ENCODE measurements at places on chromosomes 13 and 19.
A peak's percentile ranks its signal among the peaks of the same experiment; 100 is the strongest.

DNA sequence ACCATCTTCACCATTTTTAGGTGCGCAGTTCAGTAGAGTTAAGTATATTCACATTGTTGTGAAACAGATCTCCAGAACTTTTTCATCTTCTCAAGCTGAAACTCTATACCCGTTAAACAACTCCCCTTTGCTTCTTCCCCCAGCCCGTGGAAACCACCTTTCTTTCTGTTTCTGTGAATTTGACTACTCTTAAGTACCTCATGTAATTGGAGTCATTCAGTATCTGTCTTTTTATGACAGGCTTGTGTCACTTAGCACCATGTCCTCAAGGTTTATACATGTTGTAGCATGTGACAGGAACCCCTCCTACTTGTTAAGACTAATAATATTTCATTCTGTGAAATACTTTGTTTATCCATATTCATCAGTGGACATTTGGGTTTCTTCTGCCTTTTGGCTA is 52.8 kb downstream of the TNFRSF19 start:
- DNase-seq = no peak

- no peak for DNase-seq
Observed at GRCh38 chr13:22455036-22455435, 725.7 kb upstream of the SGCG start.

DNA sequence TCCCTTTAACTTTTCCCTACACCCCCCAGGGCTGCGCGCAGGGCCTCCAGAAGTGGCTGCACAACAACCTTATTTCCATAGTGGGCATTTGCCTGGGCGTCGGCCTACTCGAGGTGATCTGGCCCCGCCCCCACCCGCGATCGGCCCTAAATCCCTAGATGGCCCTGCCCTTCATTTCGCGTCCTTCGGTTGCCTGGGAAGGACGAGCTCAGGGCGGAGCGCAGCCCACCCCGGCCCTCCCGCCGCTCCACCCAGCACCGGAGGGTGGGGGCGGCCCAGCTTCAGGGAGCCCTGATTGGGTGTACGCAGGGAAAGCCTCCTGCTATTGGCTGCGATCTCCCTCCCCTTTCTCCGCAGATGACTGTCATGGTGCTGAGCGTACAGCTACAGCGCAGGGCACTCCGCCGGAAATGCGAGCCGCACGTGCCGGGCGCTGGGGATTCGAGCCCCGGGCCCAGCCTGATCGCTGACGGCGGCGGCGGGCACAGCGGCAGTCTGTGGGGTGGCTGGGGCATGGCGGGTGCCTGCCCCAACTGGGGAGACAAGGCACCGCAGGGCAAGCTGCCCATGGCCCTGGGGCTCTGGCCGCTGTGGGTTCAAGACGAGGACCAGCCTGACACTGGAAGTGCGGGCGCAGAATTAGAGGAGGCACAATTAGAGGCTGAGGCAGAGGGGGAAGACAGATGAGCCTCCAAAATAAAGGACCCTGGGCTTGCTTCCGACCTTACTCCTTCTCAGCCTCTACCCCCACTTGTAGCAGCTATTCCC is 4.3 kb downstream of the CD37 start:
- DNase-seq = no peak

DNA sequence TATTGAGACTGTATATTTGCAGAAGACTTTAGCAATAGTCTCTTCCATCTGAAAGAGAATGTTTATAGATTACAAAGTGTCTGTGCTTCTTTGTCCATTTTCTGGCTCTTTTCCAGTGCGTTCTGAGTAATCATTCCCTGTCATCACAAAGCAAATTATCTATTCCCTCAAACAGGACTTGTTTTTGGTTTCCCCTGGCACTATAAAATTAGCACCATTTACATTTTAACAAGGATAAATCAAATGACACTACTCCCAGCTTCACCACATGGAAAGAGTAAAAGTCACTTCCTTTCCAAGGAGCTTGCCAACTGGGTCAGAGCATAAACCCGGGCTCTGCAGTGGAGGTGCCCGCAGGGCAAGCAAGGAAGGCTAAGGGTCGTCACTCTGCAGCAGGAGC is 88.1 kb downstream of the SHISA2 start:
- no peak for DNase-seq

- DNase-seq = no peak
Observed at GRCh38 chr13:24540236-24541126, 27.9 kb upstream of the PARP4 start.

- DNase-seq = no peak
Observed at GRCh38 chr19:2485428-2485827, 9.5 kb downstream of the GADD45B start.

DNA sequence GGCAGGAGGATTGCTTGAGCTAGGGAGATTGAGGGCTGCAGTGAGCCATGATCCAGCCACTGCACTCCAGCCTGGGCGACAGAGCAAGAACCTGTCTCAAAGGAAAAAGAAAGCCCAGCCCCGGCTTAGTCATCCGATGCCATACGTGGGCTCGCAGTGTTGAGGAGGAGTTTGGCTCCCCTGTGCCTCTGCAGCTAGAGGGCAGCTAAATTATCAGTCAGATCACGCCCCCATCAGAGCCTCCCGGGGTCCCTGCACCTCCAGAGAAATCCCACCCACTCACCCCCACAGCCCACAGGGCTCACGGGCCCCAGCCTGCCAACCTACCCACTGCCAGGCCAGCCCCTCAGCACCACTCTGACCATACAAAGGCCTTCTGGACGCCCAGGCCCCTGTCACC is 27.6 kb downstream of the MAU2 start:
- DNase-seq = no peak

- no peak for DNase-seq
Observed at GRCh38 chr19:39494661-39495060, 4.1 kb upstream of the DLL3 start.

- DNase-seq = no peak
Observed at GRCh38 chr19:42411581-42412178, 15.5 kb downstream of the LIPE start.

DNA sequence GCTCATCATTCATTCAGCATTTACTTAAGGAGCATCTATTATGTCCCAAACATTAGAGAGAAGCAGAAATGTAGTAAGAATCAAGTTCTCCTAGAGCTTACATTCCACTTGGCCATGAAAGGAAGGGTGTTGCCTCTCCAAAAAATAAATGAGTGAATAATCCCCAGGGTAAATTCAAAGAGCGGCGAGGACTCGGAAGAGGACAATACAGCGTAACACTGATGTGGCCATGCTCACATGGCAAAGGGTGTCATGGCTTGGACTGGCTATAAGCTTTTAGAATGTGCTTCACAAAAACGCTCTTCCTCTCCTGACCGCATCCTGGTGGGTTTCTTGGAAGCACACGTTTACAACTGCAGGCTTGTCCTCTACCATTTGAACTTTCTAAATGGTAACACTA is 290.2 kb downstream of the IRS2 start:
- no peak for DNase-seq

DNA sequence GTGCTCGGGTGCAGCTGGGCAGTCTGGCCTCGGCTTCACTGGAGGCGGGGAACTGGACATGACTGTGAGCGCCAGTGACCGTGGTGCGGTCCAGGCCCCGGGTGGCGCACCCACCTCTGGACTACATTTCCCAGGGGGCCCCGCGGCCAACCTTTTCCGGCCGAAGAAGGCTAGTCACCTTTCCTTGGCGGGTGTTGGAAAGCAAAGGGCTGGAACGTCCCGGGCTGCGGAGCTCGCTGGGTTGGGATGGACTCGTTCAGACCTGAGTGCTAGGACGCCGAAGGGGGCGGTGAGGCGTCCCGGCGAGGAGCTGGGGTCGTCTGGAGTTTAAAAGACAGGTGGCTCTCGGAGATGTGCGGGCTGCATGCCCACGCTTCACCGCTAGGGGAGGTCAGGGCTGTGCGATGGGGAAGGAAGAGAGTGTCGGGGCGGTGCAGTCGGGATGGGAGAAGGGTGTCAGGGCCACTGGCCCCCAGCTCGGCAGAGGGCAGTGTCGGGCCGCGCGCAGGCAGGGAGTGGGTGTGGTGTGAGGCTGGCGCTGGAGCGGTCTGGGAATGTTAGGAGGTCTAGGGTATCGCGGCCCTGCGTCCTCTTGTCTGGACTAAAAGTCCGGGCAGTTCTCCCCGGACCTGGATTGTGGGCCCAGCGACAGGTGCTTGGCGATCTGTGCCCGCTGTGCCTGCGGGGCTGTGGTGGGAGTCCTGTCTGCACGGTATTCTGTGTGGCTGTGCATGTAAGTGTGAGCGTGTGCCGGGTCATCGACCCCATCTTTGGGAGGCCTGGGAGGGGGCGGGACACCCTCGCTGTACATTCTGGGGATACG is 57.1 kb downstream of the ZNF568 start:
- DNase-seq = peak; percentile 64

- no peak for DNase-seq
Observed at GRCh38 chr13:57114945-57115344, 25.8 kb upstream of the PRR20A start.

- DNase-seq = no peak
Observed at GRCh38 chr19:1746401-1747284, 6.7 kb upstream of the ONECUT3 start.

DNA sequence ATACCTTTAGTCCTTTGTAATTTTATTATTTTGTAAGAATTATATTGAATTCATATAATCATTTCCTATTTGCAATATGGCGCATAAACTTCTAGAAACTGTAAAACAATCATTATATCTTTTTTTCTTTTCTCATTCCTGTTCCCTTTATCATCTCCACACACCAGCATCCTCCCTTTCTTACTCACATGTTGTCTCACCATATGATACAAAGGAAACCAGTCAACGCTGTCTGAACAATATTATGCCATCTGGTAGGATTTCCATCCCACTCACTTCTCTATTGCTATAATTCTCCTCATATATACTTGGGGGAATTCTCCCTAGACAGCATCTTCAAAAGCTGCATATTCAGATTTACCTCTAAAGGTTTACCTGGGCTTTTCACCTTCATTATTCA is 389.8 kb downstream of the NDFIP2 start:
- no peak for DNase-seq

- peak; percentile 84 for DNase-seq
Observed at GRCh38 chr19:7098701-7099596, 29.4 kb downstream of the ZNF557 start.

DNA sequence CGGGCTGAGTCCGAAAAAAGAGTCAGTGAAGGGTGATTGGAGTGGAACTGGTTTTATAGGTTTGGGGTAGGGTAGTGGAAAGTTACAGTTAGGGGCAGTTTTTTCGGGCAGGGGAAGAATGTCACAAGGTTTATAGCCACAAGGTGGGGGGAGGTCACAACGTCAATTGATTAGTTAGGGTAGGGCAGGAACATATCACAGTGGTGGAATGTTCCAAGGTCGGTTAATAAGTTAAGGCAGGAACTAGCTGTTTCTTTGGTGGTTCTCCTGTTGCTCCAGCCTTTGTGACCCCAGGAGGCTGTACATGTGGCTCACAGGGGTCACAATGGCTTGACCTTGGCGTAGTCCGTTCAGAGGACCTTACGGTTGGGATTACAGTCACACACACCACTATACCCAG is 20.3 kb downstream of the RDH8 start:
- DNase-seq = no peak

- DNase-seq = no peak
Observed at GRCh38 chr13:110135977-110136597, 170.9 kb downstream of the COL4A1 start.

DNA sequence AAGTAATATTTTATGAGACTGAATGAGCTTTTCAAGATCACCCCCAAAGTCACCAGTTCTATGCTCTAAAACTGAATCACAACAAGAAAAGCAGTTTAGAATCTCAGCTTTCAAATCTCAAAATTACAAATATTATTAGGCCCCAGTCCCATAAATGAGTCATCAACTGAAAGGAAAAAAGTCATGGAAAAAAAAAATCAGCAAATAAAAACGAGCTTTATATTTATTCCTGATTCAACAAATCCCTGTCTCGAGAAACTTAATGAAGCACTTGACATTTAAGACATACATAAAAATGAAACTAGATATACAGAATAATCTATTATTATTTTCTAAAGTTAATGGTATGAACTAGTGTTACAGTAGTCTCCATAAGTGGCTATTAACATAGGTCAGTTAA is 203.0 kb downstream of the DIAPH3 start:
- no peak for DNase-seq

DNA sequence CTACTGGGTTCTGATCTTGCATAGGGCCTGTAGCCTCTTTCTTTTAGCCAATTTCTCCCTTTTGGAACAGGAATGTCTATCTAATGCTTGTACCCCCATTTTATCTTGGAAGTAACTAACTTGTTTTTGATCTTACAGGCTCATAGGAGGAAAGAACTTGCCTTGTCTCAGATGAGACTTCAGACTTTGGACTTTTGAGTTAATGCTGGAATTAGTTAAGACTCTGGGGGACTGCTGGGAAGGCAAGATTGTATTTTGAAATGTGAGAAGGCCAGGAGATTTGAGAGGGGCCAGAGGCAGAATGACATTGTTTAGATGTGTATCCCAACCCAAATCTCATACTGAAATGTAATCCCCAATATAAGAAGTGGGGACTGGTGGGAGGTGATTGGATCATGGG is 2.5 kb upstream of the ZNF546 start:
- no peak for DNase-seq

DNA sequence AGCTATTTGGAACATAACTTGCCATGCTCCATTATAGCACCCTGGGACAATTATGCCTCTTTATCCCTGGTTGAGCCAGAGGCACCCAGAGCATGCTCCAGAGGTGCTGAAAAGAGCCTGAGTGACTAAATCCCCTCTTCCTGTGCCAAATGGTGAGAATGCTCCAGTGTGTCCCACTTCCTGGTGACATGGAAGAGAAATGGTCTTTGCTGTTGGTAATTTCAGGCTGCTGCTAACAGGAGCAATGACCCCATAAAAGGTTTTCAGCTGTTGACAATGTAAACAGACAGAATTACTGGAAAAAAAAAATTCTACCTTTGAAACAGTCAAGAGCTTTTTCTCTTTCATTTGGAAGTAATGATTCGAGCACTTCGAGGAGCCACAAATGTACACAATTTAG is 341.8 kb downstream of the FGF9 start:
- no peak for DNase-seq

DNA sequence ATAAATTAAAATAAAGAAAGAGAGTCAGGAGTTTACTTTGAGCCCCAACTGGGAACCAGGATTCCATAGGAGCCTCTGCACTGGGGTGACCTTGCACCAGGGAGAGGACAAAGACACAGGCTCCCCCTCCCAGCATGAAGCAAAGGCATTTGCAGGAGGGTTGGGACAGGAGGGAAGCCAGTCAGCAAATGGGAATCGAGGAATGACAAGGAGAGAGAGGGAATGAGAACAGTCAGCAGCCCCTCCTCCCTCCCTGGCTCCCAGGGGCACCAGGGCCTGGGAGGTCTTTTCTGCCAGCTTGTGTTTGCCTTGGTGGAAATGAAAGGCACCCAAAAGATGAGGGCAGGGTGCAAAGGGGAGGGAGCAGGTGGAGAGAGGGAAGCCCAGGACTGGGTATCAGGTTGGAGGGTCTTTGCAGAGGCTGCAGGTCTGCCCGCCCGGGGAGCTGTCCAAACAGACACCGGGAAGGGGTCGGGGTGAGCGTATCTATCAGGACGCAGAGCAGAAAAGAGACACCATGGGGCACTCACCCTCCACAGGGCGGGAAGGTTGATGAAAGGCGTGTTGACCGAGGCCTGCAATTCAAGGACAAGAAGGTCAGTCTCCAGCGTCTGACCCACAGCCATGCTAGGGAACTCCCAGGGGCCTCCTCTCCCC is 3.8 kb downstream of the SBSN start:
- no peak for DNase-seq

GRCh38 chr13:31859571-31859970 is 120.2 kb downstream of the RXFP2 start:
- DNase-seq = no peak

GRCh38 chr13:46114613-46115012 is 9.8 kb upstream of the CPB2 start:
- DNase-seq = no peak

All from stimulated activated CD4-positive, alpha-beta T cell treated with anti-CD3 and anti-CD28 coated beads, Interleukin-12 subunit alpha, Interleukin-12 subunit beta, amount 100 ng/mL, for 48 hours (primary cell).